ENCODE measurements at places on chromosomes 12 and 14.

DNA sequence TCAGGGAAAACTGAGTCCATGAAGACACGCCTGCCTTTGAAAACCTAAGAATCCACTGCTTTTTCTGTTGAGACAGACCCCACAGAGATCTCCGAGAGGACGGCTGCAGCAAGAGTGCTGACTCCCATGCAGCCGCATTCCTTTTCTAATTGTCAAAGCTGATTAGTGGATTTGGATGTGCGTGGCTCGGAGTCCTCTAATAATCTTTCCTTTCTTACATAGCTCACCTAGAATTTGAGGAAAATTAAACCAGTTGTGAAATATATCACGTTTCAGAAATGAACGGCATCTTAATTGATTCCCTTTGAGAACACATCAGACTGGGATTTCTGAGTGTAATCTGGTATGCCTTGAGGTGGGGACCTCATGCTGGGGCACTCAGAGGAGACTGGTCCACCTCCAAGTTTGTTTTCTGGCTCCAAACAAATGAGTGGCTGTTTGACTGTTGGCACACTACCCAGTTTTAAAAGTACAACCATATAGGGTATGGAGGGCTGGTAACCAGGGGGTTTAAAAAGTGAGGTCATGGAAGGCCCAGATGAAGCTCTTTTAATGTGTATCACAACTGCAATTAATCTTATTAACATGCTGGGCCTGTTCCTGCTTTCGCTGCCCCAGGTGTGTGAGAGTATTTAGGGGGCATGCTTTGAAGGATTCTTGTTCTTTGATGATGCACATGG lies 63.3 kb downstream of the RASSF3 start:
- no peak for DNase-seq

- DNase-seq: no peak
These were observed 135.4 kb upstream of the NUDT4 start for GRCh38 chr12:93242154-93242972.

GRCh38 chr14:93970965-93971634 lies 5.3 kb downstream of the ASB2 start:
- no peak for DNase-seq

DNA sequence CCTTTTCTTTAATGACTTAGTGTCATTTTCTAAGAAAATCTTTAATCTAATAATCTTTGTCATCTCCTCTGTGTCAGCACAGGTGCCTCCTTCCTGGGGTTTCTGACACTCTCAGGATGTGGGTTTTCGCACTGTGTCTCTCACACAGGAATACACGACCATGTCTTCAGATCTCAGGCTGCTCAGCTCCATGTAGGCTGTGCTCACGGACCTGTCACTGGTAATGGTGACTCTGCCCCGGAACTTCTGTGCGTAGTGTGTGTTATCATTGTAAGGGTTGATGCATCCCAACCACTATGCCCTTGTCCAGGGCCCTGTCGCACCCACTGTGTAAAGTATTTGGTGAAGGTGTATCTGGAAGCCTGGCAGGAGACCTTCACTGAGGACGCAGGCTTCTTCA lies 647.8 kb downstream of the TMEM121 start:
- DNase-seq: peak; percentile 92

DNA sequence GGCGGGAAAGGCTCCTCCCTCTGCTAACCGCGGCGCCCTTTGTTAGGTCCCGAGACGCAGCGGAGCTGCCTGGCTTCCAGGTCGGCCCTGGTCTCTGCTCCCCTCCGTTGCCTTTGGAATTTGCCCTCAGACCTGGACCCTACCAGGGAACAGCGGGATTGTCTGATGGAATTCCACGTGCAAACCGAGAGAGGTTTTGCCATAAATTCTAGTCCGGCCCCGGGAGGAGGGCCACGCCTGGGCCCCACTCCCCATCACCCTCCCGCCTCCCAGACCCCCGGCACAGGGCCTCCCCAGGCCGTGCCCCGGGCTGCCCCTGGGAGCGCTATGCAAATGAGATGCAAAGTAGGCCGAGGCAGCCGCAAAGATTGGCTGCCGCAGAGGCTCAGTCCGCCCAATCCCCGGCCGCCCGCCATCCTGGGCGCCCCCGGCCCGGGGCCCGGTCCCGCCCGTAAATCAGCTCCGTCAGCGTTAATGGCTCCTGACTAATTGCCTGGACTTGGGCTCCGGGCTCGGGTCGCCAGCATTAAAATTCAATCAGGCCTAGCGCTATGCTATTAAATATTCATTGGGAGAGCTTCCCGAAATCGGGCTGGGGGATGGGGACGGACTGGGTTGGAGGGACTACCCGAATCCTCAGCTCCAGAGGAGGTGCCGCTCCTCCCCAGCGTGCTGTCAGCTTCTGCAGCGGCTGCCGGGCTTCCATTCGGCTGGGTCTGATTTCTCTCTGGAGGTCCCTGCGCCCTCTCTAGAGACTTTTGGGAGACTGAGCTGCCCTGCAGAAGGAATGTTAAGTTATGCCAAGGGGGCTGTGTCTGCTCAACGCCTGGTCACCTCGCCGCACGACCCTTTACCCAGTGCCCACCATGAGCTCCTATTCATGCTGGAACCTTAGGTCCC lies 15.7 kb upstream of the FIGNL2 start:
- no peak for DNase-seq

DNA sequence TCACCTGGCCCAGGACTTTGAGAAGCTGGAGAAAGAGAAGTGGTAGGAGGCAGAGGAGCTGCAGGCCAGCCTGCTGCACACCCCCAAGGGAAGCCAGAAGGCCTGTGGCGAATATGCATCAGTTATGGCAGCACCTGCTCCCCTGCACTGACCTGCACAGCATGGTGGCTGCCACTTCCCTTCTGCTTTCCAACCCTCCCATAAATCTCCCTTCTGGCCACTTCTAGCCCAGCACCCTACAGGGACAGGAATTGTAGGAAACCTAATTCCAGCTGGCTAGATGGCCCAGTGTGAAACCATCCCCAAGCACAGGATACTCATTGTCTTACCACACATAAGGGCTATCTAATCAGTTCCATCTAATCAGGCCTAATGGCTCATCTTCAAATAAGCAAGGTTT lies 136.3 kb downstream of the TBX3 start:
- no peak for DNase-seq

GRCh38 chr14:75274899-75275569 lies 3.6 kb upstream of the FOS start:
- no peak for DNase-seq

GRCh38 chr14:87894920-87895319 lies 98.1 kb downstream of the GALC start:
- DNase-seq: no peak

DNA sequence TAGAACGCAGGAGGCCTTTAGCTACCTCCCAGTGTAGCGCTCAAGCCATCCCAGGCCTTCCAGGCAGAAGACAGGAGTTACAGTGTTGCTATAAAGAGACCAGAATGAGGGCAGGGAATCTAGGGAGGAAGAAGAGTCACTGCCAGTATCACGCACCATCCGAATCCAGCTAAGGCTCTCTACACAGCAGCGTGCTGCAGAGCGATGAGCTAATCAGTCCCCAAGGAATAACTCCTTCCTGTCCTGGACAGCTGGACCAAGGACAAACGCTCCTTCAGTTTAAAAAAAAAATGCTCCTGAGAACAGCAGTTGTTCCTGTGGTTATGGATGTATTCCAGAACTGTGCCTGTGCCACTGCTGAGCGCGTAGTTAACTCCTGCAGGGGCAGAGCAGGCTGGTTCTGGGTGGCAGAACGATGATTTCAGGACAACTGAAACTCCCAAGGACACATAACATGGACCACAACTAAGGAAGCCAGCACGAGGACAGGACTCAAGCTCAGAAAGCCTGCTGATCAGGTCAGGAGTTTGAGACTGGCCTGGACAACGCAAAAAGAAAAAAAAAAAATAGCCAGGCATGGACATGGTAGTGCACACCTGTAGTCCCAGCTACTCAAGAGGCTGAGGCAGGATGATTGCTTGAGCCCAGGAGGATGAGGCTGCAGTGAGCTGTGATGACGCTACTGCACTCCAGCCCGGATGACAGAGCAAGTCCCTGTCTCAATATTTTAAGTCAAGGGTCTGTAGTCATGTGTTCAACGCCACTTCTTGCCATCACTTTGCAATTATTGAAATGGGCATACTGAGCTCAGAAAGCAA lies 2.6 kb downstream of the IFFO1 start:
- no peak for DNase-seq

DNA sequence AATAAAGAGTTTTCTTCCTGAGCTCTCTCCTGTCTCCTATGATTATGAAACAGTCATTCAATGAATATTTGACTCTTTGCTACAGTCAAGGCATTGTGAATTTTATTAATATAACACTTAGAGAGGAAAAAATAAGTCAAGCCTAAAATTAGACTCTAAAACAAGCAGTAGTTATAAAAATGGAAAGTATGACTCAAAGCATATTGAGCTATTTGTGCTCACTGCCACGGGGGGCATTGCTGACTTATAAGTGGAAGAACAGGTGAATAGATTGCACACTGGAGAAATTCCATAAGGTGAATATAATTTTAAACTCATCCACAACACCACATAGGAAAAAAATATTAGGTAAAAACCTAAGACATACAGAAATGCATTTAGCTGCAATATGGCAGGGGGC lies 87.7 kb upstream of the CCDC196 start:
- DNase-seq: no peak

DNA sequence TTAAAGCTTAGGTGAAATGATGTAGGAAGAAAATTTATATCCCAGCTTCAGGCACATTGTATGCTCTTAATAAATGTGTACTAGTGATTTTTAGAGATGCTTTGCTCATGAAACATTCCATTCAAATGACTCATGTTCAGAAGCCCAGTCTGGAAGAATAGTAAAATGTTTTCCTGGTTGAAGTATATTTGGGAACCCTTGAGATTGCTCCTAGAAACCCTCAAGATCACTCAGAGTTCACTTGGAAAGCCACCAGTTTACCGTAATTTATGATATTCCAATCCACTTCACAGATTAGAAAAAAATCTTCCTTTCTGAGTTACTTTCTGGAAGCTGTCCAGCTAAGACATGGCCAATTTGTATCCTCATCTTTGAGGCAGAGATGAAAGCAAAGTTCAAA lies 186.4 kb downstream of the SYT10 start:
- DNase-seq: no peak
